Tibial nerve (tissue), 4 donors: ENCODE measurements at places on chromosomes 7 and 10. TPM values are rescaled to one million over a fixed set of nuclear protein-coding genes. Genes with fewer than 3 reads are reported as not detected.

Gene IL2RA
- total RNA-seq = 2.2 TPM

Gene TDRD1
- 0.22 TPM for total RNA-seq

GRCh38 chr7:12062062-12062461 is 149.0 kb upstream of the TMEM106B start:
- no peak for DNase-seq

DNA sequence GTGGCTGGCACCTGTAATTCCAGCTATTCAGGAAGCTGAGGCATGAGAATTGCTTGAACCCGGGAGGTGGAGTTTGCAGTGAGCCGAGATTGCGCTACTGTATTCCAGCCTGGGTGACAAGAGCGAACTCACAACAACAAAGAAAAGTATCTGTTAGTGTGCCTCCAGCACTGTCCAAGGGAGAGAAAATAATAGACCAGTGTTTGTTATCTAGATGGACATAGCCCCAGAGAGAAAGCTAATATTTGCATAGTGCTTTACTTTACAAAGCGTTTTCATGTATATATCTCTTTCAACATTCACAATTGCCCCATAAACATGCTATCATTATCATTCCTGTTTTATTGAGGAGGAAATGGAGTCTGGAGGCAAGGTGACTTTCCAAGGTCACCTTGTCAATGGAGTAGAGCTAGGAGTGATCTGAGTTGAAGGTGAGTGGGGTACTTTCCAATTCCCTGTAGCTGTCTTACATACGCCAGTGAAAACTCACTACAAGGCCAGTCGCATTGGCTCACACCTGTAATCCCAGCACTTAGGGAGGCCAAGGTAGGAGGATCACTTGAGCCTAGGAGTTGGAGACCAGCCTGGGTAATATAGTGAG is 49.7 kb upstream of the KIF5B start:
- DNase-seq = no peak

- DNase-seq = no peak
Measured at GRCh38 chr10:114388275-114388674, 16.0 kb downstream of the AFAP1L2 start.

GRCh38 chr10:68560186-68560942 is at the start of gene TET1:
Gene TET1, plus strand, starts transcription at chr10:68560337. Its CDS starts 12,002 bp downstream, at chr10:68572339.
- DNase-seq = peak; percentile 45

Gene CBLL1
- total RNA-seq = 18.4 TPM

Gene BEND7
- total RNA-seq = 27.5 TPM

Gene GFRA1
- 64.0 TPM for total RNA-seq

Gene DMTF1
- 111 TPM for total RNA-seq

GRCh38 chr10:122181041-122181732 is 89.9 kb upstream of the BTBD16 start:
- DNase-seq = no peak

Gene CYTH3
- 61.2 TPM for total RNA-seq

DNA sequence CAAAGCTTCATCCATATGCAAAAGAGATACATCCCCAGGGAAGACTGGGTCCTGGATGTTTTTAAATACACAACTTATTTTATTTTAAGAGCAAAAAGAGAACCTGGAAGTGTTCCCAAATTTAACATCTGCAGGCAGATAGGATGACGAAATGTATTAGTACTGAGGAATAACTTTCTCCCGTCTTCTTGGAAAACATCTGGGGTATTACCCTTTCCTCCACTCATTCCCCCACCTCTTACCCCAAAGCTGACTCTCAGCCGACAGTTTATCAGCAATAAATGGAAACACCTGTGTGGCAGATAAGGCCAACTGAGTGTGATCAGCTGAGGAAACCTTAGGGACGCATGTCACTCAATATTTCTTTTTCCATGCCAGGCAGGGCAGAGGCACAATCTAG is 435.6 kb upstream of the NPVF start:
- no peak for DNase-seq

Gene CNPY1
- total RNA-seq = not detected

DNA sequence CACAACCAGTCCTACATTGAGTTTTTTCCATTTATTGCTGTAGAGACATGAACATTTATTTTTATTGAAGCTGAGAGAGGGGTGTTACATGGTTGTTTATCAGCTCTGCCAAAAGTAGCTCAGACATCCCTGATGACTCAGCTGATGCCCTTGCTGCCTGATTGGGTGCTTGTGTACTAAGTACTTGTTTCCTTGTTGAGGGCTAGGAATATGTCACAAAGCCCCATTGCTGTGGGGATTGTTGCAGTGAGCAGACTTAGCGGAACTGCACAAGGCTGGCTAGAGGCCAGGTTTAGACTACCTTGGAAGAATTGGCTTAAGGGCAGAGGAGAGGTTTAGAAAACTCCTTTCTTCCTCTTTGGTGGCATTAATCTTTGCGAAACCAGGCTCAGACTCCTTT is 110.6 kb downstream of the AUTS2 start:
- DNase-seq = no peak

DNA sequence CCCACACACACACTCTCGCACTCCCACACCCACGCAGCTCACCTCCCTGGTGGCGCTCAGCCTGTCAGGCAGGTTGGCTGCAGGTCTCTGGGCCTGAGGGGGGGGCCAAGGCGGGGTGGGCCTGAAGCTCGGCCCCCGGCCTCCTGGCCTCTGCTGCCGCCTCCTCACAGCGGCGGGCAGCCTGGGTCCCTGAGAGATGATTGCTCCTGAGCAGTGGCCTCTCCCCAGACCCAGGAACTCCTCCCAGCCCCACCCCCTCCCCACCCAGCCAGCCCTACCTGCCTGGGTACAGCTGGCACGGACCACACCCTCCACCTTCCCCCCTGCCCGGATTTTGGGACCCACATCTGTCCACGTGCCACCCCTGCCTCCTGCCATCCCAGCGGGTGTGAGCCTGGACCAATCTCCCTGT is 4.6 kb upstream of the TMEM184A start:
- no peak for DNase-seq

DNA sequence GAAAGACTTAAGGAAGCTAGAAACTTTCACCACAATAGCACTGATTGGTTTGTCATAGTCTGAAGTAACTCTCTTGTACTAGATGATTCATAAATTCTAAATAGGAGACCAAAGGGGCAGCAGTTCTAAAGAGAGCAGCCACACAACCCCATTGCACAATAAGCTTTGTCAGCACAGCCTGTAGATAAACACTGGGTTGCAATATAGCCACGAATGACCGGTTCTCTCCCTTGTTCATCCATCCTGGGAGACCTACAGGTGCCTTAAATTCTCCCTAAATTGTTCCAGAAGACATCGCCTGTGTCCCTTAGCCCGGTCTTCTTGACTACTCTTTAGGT is 167.0 kb downstream of the SNX13 start:
- no peak for DNase-seq

DNA sequence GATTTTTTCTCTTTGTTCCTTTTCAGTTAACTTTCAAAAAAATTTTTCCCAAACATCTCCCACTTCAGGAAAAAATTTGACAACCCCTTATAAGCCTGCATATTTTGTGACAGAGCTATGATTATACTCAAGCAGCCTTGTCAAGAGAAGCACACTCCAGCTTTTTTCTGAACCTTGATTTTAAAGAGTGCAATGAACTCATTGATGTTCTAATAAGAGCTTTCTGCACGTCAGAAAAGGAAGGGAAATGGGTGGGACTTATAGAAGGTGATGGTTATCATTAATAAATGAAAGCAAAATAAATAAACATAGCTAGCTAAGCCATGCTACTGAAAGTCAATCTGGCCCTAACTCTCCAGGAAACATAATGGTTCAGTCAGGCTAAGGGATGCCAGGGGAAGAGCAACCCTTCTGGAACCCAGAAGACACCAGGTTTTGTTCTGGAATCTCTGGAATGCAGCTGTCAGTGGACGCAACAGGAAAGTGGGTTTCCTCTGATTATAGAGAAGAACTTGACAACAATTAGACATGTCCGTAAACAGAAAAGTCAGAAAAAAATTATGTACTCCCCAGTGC is 76.1 kb downstream of the NHLRC2 start:
- DNase-seq = no peak

DNA sequence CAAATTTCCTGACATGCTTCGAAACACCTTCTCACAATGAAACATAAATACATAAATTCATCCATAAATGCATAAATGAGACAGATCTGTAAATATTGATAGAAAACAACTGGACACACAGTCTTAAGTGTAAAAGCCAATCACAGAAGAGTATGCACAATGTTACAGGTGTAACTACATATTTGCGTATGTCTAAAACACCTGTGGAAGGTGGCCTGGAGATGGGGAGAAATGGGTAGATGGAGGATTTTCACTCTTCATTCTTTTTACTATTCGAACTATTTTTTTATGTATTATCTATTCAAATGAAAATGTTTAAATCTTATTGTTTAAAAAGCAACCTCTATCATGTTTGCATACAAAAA is 860 bp downstream of the IQUB start:
- no peak for DNase-seq

DNA sequence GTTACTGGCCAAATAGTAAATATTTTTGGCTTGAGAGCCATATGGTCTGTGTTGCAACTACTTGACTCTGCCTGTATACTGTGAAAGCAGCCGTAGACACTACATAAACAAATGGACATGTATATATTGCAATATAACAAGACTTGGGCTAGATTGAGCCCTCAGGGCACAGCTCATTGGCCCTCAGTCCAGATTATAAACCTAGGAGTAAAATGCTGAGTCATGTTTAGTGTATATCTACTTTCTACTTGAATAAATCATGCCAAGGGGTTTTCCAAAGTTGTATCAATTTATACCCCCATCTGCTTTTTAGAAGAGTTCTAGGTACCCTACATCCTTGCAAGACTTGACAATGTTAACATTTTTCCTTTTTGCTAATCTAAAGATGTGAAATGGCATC is 27.4 kb upstream of the POU6F2 start:
- DNase-seq = no peak

DNA sequence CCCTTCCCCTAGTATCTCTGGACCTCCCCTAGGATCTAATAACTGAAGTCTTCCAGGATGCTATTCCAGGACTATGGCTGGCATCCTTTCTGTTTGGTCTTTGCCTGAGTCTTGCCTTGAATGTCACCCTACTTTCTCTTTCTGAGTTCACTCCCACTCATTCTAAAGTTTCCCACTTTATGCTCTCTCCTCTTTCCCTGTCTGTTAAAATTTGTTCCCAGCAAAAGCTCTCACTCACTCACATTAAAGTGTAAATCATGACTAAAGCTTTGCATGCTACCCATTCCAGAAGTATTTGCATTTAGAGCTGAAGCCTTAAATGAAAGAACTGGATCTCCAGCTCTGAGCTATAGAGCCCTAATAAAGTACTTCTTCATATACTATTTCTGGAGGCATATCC is 42.1 kb upstream of the RAPGEF5 start:
- no peak for DNase-seq

DNA sequence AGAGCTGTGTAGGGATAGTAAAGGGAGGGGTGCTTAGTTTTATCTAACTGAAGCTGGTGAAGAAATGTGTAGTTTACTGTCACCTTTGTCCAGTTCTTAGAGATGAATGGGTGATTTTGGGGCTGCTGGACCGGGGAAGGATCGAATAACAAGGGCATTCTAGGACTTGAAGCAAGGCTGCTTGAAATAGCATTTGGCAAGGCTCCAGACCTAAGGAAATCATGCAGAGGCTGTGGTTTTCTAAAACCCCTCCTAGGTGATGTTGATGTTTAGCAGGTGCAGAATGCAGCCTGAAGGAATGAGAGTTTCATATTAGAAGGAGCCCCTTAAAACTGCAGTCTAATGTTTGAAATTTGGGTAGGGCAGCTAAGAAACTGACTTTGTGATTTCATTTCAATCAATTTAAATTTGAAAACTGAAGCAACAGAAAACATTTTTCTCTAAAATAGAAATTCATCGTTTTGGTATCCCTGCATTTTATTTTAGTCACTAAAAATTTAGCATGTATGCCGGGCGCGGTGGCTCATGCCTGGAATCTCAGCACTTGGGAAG is 68.5 kb downstream of the TET1 start:
- DNase-seq = no peak

DNA sequence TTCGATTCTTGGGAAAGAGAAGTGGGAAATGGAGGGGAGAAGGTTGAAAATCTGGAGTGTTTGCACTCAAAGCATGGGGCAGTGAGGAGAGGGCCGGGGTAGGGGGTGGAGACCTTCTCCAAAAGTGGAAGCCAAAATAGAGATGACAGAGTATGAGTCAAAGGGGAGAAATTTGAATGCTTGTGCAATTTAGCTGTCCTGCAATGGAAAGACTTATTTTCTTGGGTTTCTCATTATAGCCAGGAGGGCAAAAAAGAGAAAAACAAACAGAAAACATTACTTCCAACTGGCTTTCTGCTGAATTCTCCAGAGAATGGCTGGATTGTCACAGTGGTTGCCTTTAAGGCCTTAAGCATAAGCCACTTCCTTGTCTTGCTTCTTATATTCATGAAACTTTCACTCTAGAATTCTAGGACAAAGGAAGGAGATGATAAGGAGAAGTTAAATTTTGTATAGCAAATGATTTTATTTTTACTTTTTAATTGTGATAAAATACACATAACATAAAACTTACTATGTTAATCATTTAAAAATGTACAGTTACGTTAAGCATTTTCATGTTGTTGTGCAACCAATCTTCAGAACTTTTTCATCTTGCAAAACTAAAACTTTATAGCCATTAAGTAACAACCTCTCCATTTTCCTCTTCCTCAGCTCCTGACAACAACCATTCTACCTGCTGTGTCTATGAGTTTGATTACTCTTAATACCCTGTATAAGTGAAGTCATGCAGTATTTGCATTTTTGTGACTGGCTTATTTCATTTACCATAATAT is 100.2 kb downstream of the GPR85 start:
- DNase-seq = no peak

DNA sequence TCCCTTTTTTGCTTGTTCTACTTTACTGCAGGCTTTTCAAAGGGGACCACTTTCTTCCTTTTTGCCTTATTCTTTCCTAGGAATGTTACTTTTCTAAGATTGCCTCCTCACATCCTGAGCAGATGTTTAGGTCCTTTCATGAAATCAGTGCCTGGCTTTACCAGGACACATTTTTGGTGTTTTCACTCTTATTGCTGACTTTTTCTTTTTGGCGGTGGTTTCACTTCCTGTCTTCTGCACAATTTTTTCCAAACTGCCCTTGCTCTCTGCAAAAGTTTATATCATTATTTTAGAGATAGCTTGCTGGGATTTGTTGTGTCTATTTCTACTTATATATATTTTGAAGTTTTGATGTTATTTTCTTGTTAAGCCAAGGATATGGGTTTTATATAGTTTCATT is 332.2 kb upstream of the MTPN start:
- DNase-seq = no peak

GRCh38 chr10:132879408-132880127 is 62.8 kb downstream of the CFAP46 start:
- DNase-seq = no peak

DNA sequence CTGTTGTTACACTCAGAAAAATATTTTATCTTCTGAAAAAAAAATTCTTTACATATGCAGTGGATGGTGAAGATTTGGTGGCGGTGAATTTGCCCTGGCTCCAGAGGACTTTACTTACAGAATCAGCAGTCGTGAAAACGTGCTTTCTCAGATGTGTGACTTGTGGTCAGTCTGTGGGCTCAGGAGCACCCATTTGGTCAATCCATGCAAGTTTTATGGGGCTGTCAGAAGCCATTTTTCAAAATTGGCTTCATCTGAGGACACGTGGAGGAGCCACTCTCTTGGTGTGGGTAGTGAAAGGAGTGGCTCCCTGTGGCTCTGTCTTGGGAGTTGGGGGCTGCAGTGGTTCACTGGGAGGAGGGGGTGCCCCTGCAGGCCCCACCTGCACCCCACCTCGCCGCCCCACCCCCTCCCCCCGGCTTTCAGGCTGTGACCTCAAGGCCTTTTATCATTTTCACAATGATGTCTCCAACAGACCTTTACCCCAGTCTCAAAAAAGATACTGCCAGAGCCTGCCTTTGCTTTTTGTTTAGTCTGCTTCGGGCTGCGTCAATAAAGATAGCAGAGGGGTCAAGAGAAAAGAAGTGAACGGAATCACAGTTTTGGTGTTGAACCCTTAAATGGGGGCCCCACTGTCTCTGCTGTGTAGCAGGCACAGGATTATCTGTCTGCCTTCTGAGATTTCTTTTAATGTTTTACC is 137.4 kb downstream of the MGMT start:
- DNase-seq = no peak
